ENCODE measurements at places on chromosomes 2 and 18.

DNA sequence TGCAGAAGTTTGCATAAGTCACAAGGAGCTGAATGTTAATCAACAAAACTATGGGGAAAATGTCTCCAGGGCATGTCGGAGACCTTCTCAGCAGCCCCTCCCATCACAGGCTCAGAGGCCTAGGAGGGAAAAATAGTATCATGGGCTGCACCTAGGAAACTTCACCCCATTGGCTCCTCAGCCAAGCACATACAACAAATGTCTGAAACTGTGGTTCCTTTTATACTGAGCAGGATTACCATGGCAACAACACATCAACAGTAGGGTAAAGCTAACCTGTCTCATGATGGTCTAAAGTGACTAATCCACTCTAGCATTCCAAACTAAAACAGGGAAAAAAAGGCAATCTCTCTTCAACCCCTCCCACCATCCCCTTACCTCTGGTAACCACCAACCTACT lies 3.2 kb upstream of the NEMP2 start:
- no peak for DNase-seq

- DNase-seq, result no peak
Measured at GRCh38 chr2:29714333-29714732, 207.1 kb downstream of the ALK start.

- DNase-seq, result no peak
Measured at GRCh38 chr2:74742471-74742870, 88.4 kb downstream of the SEMA4F start.

- no peak for DNase-seq
Measured at GRCh38 chr2:70391988-70392387, 90.1 kb upstream of the FAM136A start.

- DNase-seq, result no peak
Measured at GRCh38 chr2:70988726-70989648, 5.7 kb downstream of the TEX261 start.

- no peak for DNase-seq
Measured at GRCh38 chr2:45782436-45782835, 131.0 kb downstream of the PRKCE start.

GRCh38 chr2:31219131-31219969 lies 2.0 kb upstream of the CAPN14 start:
- no peak for DNase-seq

- DNase-seq, result no peak
Measured at GRCh38 chr18:21451851-21452250, 148.7 kb downstream of the ESCO1 start.

DNA sequence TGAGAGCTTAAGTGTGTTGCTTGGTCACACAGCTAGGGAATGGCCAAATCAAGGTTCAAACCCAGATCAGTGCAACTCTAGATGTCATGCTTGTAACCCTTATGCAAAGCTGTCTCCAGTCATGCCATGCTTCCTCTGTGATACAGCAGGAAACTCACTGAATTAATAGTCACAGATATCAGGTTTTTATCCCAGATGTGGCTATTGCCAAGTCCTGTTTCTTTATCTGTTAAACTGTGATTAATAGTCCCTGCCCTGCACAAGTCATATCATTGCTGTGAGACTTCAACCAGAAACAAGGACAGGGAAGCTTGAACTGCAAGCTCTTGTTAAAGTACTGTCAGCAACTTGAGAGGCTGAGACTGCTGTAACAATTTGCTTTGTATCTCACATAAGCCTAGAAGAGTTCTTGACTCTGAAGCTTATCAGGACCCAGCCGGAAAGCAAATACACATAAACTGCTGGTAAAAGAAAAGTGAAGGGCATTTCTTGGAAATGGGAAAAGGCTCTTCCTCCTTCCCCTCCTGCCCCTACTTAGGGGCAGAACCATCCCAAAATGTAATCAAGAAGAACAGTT lies 609.0 kb downstream of the DCC start:
- DNase-seq, result no peak

- DNase-seq, result no peak
Measured at GRCh38 chr18:41666231-41666630, 288.8 kb upstream of the PIK3C3 start.

DNA sequence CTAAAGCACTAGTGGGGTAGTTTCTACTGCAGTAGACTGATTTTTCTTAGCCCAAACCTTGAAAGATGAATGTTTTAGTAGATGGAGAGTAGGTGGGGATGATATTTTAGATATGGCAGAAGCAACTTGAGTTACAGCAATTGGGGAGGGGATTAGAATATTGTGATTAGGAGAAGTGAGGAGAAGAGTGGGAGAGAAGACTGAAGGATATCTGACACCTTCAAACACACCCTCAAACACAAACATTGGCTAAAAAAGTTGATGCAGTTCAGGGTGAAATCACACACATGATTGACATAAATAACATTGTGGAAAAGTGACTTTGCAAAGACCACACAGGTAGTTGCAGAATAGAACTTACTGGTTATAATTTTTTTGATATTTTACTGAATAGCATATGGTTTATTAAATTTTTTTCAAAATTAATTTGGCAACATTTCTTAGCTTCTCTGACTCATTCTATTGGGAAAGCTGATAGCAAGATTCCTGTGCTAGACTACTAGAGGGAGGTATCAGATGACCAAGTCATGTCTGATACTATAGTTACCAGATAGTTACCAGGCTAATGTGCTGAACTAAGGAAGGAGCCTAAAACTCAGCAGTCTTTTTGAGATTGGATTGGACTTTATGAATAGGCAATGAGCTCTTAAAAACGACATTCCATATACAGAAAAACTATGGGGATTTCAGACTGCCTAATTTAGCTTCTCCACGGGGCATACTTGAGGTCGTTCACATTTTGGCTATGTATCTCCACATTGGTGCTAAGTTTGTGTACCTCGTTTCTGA lies 73.0 kb downstream of the ACTR3 start:
- DNase-seq, result no peak

DNA sequence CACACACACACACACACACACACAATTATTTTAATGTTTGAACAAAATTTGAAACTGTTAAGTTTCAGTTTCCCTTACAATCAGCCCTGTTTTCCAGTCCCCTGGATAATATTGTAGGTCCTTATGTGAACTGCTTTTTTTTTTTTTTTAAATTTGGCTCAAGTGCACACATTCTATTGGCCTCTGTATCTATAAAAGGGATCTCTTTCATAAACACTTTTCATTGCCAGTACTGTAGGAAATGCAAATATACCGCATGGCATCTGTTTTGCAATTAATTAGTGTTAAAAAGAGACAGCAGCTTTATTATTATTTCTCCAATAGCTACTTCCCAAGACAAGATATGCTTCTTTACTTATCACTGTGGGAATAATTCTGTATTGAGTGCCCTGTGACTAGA lies 738.7 kb downstream of the EPHA4 start:
- DNase-seq, result no peak

DNA sequence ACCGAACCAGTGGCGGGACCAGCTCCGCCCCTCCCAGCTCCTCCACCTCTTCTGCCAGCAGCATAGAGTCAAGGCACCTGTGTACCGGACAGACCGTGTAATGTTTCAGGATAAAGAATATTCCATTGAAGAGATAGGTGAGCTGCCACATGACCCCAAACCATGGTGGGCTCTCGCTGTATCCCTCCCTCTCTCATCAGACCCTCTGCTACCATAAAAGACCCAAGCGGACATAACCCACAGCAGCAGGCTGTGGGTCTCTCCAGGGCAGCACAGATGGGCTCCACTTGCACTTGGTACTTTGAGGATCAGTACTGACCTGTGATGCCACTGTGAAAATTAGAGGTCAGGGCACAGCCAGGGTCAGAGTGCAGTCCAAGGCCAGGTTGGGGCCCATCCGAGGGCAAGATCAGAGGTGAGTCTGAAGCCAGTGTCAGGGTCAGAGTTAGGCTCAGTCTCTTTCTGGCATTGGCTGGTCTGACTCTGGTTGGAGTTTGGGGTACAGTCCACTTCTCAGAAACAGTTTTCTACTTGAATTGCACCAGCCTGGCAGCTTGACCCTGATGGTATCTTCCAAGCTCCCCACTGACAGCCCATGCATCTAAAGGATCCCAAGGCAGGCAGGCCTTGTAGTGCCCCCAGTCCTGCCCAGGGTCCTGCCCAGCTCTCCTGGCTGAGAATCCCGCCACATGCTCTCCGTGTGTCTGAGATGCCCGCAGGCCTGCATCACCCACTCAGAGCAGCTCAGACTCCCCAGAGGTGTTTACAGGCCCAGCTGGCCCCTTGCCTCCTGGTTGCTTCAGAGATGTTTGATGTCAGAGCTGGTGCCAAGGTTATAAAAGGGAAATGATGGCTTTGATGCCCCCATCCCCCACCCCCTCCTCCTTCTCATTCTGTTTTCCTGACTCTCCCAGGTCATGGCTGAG lies 212.1 kb downstream of the DYSF start:
- no peak for DNase-seq

- DNase-seq, result no peak
Measured at GRCh38 chr18:62201870-62202269, 14.8 kb downstream of the RELCH start.

DNA sequence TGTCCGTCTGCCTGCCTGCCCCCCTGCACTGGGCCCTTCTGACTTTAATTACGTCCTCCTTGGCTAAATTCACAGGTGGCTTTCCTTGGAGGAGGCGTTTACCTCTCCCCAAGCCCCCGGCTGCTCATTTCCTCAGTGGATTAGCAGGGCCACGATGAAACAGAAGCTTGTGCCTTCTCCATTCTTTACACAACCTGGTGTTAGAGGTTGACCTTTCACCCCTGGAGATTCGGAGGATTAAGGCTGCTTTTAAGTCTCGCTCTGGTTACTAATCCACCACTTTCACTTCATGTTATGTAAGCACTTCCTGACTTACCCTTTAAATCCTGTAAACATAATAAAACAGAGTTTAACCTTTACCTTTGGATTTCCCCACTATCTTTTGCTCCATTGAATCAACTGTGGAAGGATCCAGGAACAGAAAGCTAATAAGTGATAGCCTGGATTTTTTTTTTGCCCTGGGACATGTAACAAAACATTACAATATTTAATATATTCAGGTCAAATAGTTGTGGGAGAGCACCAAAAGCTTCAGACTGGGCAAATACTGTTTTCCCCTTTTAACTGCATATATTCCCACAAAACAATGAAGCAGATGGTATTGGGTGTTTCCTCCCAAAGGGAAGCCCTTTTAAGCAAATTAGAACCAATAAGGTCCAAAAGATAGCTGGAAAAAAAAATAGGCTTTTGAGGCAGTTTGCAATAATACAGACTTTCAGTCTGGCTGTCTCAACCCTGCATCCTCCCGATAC lies 370.2 kb downstream of the EN1 start:
- DNase-seq, result no peak

Data from activated CD4-positive, alpha-beta T cell treated with anti-CD3 and anti-CD28 coated beads, Interleukin-2, amount 10 ng/mL, durations not matched to agents 7 days and 5 days (primary cell).